Large intestine (tissue), 12 donors: ENCODE measurements at places on chromosomes 3 and 15. TPM values are rescaled to one million over a fixed set of nuclear protein-coding genes. Genes with fewer than 3 reads are reported as not detected.

- no peak overlapping the region for H3K27ac ChIP-seq
- no peaks in the 10 kb centered on the region for H3K27me3 ChIP-seq
- H3K36me3 ChIP-seq, result no peaks in the 10 kb centered on the region
- no peak for DNase-seq
- no peak overlapping the region for H3K4me3 ChIP-seq
These were observed 613.5 kb downstream of the EDEM1 start for GRCh38 chr3:5800965-5801364.

DNA sequence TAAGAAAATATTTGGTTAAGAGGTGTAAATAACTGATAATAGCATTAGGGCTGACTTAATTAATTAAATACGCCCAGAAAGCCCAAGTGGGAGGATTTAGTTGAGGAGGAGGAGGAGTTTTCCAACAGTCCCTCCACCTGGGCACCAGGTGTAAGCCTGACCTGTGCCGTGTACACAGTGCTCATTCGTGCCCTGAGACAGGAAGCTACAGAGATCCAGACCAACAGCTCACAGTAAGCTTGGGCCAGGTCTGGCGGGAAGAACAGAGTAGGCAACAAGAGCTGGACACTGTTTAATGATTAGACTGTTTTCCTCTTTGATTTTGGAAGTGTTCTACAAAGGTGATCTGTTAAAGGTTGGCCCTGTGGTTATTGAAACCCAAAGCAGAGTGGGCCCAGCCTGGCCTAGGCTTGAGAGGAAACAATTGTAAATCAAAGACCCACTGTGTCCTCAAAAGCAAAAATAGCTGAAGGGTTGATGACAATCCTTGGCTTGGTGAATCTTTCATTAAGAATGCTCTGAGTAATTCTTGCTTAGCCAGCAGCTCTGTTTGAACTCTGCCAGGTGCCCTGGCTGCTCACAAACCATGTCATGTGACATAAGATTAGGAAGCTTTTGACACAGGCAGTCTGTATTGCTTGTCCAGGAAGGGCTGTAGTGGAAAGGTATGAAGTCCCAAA lies 13.8 kb downstream of the SQOR start:
- H3K27ac ChIP-seq, result peak overlapping the region; percentile 76
- peak; percentile 83 for DNase-seq

DNA sequence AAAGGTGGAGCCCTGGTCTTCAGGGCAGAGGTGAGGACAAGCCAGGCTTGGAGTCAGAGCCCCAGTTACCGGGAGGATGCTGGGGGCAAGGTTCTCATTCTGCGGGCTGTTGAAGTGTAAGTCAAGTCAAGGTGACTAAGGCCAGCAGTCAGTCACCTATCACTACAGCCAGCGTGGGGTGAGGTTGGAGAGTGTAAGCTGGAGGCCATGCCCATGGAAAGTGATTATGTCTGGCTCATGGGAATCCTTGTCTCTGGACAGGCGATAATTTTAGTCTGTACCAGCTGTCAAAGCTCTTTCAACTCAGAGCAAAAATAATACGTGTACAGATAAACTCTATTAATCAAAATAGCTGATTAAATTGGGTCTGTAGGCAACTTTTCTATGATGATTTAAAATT lies 143.1 kb downstream of the NR2F2 start:
- peaks cover 27% of the 10 kb centered on the region for H3K27me3 ChIP-seq
- no peak overlapping the region for H3K27ac ChIP-seq
- H3K4me1 ChIP-seq, result peaks cover 2% of the 10 kb centered on the region
- H3K36me3 ChIP-seq, result no peaks in the 10 kb centered on the region

GRCh38 chr3:125644036-125645005 lies 49.0 kb upstream of the OSBPL11 start:
- no peaks in the 10 kb centered on the region for H3K27me3 ChIP-seq
- peaks cover 37% of the 10 kb centered on the region for H3K4me1 ChIP-seq
- H3K4me3 ChIP-seq, result no peak overlapping the region
- H3K27ac ChIP-seq, result peak overlapping the region; percentile 91

SLC22A14 gene
- 0.13 TPM for polyA plus RNA-seq
